ENCODE measurements at places on chromosomes 4 and X.

GRCh38 chr4:69594382-69594781 lies 45.1 kb downstream of the UGT2A2 start:
- no peak for DNase-seq

DNA sequence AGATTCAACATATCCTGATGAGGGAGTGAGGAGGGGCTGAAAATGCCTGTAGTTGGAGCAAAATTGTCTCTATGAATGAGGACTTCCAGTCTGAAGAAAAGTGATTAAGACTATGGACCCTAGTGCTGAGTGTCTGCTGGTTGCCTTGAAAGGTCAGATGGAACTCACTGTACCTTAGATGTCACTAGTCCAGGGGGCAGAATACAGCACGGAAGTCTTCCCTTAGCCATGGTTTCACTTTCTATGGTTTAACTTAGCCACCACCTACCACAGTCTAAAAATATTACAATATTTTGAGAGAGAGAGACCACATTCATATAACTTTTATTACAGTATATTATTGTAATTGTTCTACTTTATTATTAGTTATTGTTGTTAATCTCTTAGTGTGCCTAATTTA lies 223.1 kb downstream of the FMR1NB start:
- DNase-seq, result no peak

- no peak for DNase-seq
These were observed 21.8 kb downstream of the IL1RAPL1 start for GRCh38 chrX:28609003-28609402.

DNA sequence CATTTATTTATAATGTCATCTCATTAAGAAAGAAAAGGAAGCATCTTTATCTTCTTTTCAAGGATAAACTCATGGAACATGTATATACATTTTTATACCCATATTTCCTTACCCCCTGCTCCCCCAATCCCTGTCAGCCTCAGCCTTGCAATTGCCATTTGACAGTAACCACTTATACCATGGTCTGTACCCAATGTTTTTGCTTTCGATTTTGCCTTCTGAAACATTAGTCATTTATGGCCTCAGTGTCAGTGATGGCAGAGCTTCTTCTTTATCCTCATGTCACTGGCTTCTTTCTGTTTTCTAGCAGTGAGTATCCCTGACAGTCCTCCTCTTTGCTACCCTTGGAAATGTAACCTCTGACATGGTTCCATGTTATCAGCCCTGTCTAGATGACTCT lies 228.4 kb downstream of the SPRY1 start:
- no peak for DNase-seq

GRCh38 chrX:20350596-20350995 lies 83.9 kb upstream of the RPS6KA3 start:
- no peak for DNase-seq

GRCh38 chrX:118468122-118468521 lies 27.5 kb upstream of the DOCK11 start:
- no peak for DNase-seq

- DNase-seq, result no peak
These were observed 345.3 kb downstream of the SPRY1 start for GRCh38 chr4:123741906-123742305.

GRCh38 chr4:174537634-174538033 lies 15.3 kb upstream of the HPGD start:
- no peak for DNase-seq

GRCh38 chrX:32084757-32085156 lies 1012.9 kb upstream of the FTHL17 start:
- no peak for DNase-seq

DNA sequence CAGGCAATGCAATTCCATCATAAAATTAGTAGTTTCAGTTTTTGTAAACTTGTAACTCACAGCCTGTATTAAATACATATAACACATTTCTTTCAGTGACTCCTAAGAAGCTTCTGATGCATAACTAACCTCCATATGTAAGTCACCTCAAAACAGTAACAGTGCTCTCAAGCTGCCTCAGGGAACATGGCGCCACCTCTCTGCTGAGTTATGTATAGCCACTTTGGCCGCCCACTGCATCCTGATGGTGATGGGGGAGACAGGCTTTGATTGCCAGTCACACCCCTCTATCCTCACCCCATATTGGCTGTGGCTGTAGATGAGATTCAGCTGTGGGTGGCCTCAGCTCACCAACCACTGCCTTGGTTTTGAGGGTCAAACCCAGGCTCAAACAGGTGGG lies 54.3 kb downstream of the LRBA start:
- no peak for DNase-seq

- no peak for DNase-seq
These were observed 111.8 kb upstream of the STIM2 start for GRCh38 chr4:26748811-26749210.

DNA sequence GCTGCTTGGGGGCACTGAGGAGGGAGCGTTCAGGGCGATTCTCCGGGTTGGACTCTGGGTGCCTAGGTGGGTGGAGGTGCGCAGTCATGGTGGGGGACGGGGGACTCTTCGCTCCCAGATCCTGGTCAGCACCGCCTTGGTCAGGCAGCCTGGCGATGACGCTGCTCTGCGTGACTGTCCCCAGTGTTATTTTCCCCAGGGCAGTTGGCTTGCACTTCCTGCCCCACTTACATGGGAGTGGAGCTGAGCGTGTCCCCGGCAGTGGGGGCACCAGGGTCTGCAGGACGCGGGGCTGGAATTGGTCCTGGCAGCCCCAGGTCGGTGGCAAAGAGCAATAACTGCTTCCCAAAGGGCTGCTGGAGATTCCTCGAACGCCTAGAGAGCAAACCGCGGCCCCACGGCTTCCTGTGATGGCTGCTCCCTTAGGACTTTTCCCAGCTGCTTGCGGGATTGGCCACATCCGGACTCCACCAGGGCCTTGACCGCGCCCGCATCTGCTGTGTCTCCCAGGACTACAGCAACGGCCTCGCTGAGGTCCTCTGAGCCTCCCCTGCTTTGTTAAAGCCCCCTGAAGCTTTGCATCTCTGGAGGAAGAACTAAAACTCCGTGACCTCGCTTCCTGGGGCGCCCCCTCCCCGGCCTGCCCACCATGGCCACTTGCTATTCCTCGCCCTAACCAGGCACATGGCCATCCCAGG lies 35.3 kb upstream of the GPR78 start:
- no peak for DNase-seq

DNA sequence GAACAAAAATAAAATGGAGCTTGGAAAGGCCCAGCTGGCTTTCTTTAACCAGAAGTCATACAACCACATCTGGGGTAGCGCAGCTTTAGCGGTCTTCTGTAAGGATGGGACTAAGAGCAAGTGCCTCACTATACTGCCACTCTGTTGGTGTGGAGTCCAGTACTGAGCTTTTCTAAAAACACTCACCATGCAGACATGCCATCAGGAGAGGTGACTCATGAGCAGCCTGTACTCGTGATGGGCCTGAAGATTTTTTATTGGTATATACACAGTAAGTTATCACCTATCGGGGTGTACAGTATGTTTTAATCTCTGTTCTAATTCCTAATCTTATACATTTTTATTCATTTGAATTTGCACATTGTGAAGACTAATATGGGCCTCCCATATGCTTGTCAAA lies 9.6 kb downstream of the PPP3CA start:
- no peak for DNase-seq

DNA sequence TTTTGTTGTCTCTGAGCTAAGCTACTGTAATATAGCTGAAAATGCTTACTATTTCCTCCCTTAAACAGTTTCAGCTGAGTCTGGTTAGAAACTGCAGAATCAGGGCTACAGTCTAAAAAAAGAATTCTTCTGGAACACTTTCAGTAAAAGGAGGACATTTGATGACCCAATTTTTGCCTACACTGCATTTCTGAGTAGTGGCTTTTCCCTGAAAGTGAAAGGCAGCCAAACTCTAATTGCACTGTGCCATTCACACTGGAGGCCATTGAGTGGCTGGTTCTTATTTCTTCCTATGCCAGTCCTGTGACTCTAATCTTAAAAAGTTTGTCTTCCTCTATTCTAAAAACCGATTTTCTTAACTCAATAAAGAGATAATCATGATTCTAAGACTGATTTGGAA lies 526.0 kb downstream of the CFAP47 start:
- DNase-seq, result no peak

- no peak for DNase-seq
These were observed 658 bp downstream of the ATP6AP2 start for GRCh38 chrX:40581336-40581920.

GRCh38 chr4:185341841-185342240 lies 53.9 kb downstream of the LRP2BP start:
- DNase-seq, result no peak

- no peak for DNase-seq
These were observed 5.3 kb downstream of the EMD start for GRCh38 chrX:154384284-154384892.

DNA sequence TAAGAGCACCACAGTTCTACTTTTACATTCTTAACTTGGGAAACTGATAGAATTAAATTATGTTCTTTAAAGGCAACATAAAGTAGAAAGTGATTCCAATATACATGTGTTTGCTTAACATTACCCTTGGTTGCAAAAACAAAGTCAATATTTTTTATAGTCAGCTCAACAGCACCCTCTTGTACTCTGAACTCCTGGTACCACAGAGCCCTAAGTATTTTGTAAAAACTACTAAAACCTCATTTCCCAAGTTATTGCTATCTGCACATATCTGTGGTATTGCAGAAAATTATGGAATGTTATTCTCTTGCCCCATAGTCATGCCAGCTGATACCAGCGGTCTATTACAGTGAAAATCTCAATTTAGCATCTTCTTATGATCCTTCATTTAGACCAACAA lies 2.9 kb downstream of the KIF4A start:
- DNase-seq, result no peak

Measured in ecto neural progenitor cell (in vitro differentiated cells).